ENCODE measurements at places on chromosomes 3 and 15.

GRCh38 chr15:52651114-52651513 lies 28.1 kb downstream of the ATOSA start:
- no peak for DNase-seq

DNA sequence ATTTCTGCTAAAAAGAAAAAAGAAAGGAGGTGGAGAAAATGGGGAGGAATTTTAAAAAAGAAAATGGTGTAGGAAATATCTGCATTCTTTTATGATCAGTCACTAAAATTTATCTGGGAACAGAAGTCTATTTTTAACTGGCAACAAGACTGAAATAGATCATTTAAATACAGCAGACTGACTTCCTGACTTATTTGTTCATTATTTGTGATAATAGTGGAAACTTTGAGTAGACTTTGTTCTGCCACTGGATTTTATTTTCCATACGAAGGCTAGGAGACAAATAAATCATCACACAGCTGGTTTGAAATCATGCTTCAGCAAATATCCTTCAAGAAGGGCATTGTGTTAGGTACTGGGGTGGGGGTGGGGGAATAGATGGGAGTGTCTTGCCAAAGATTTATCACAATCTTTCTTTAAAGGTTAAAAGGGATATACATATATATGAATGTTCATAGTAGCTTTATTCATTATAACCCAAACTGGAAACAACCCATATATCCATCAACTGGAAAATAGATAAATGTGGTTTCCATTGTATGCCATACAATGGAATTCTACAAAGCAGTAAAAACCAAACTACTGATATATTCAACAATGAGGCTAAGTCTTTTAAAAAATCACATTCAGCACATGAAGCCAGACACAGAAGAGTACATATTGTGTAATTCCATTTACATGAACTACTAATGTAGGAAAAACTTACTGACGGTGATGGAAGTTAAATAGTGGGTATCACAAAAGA lies 4.7 kb upstream of the CLASP2 start:
- no peak for DNase-seq

DNA sequence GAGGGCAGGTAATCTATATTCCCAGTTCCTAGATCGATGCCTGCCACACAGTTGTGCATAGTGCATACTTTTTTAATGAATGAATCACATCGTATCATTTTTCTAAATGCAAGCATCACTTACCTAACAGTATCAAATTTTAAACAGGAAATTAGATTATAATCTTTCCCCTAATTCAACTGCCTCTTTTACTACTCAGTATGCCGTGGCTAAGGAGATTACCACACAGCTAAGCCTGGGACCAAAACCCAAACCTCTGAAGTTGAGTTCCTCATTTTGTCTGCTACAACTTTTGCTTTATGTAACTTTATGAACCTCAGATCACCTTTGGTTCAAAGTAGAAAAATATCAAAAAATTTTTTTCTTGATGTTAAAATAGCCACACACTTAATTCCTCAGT lies 53.2 kb upstream of the FNDC3B start:
- no peak for DNase-seq

DNA sequence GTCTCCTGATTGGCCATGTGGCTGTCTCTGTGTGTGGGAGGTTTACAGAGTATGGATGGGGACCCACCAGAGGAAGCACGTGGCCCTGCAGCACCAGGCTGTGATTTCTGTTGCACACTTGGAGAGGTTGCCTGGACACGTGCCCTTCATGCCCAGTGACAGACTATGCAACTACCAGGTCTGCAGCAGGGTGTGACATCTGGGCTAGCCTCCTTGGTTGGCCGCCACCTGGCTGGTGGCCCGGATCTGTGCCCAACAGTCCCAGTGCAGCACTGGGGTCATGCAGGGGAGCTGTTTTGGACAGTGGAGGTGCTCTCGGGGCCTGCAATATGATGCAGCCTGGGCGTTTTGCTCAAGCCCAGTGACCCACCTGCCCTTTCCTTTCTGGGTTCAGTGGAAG lies 212.5 kb downstream of the UBE3A start:
- no peak for DNase-seq

- DNase-seq = no peak
These were observed 115.1 kb downstream of the TAFA4 start for GRCh38 chr3:68817243-68817642.

GRCh38 chr3:11510001-11510340 lies 133.7 kb downstream of the VGLL4 start:
- DNase-seq = no peak

DNA sequence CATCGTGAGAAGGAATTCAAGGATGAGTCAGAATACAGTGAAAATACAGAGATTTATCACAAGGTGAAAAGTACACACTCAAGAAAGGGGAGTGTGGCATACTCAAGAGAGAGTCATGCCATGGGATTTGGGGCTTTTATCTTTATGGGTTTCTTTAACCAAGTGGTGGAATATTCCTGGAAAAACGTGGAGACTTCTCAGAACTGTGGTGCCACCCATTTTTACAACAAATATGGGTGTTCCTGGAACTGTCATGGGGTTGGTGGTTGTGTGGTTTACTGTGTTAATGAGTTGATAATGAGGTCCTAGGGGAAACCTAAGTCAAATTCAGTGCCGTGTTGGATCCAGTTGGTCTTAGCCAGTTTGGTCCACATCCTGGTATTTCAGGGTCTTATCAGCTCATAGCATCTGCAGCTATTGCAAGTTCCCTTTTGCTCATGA lies 497.2 kb downstream of the GABRG3 start:
- no peak for DNase-seq

DNA sequence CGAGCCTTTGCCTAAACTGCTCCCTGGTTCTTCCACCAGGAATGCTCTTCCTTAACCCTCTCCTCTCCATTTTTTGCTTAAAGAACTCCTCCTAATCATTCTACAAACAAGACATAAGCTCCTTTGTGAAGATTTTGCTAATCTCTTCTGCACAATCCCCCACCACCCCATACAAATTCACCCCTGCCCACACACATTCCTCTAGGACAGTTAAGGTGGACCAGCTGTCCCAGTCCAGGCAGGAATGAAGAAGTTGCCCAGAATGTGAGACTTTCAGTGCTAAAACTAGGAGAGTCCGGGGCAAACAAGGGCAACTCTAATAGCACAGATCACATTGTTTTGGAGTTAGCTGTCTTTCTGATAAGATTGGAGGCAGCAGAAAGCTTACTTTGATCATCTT lies 13.9 kb upstream of the FAM174B start:
- DNase-seq = no peak

DNA sequence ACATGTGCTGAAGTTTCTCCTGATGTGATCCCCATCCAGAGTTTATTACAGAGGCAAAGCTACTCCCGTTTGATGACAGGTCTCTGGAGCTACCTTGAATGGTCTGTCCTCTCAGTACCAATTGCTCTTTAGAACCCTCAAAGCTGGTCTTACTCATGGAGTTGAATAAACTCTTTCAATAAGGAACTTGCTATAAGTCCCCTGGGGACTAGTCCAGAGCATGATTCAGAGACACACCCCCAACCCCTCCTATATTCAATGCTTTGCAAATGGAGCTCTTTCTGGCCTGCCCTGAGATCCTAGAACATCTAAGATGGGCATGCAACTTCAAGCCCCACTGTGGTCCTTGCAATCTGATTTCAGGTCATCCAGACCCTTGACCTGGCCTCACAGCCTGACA lies 23.9 kb upstream of the TPM1 start:
- DNase-seq = no peak

GRCh38 chr3:164791263-164791662 lies 287.0 kb downstream of the SI start:
- DNase-seq = no peak

- no peak for DNase-seq
These were observed 43.0 kb downstream of the ABHD5 start for GRCh38 chr3:43733459-43734384.

DNA sequence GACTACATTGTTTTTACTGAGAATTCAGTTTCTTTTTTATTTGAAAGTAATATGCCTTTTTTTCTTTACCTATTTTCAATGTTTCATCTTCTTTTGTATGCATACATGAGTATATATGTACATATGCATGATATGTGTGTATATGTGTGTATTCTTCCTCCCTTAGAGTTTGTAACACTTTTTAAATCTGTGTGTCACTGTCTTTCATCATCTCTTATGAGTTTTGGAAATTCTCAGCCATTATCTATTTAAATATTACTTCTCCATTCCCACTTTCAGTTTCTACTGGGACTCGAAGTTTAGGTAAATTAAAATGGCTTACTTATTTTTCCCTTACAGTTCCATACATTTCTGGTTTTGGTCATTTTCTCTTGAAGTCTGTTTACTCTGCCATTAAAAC lies 754.1 kb downstream of the GRM7 start:
- no peak for DNase-seq

DNA sequence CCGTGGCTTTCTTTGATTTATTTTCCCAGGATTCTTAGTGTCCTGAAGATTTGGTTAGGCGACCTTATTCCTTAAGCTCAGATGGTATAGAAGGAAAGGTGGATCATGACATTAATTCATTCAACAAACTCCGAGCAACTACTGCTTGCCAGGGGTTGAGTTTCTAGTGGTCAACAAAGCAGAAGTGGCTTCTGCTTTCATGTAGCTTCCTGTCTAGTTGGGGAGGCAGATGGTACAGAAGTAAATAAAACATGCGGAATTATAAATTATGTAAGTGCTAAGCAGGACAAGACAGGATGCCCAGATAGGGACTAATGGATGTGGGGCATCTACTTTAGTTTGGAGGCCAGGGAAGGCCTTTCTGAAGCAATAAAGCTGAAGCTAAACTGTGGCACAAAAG lies 15.6 kb downstream of the EEFSEC start:
- DNase-seq = no peak

GRCh38 chr15:41980654-41981323 lies 8.4 kb upstream of the EHD4 start:
- DNase-seq = no peak
